ENCODE measurements at places on chromosomes 5 and 9.
A peak's percentile ranks its signal among the peaks of the same experiment; 100 is the strongest.

DNA sequence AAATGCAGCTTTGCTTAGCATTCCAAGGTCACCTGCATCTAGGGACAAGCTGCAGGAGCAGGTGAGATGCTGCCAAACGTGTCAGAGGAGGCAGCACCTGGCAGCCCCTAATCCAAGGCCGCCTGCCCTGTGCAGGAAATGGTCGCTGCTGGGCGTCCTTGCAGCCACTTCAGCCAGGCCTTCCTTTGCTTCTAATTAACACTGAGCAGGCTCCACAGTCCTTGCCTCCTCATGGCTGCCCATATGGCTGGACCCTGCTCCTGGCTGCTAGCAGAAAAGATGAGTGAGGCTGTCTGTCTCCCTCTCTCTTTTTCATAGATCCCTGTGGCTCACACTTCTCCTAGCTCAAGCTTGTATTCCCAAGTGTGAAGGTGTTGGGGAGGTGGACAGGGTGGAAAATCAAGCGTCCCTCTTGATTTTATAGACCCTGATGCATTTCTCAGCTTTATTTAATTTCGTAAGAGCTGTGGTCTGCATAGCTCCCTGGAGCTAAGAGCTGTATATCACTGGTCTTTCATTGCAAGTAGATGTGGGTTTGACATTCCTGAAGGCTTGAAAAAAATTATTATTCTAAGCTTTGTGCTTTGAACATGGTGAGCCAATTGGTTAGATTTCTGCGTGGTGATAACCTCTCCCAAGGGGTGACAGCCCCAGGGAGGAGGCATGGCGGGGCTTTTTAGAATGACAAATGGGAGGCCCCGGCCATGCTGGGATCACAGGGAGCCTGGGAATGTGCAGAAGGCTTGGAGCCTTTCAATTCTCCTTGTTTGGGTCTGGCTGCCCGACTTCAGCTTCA is 193.8 kb downstream of the SLIT3 start:
- no peak for DNase-seq

- DNase-seq = no peak
Measured at GRCh38 chr5:107919969-107920368, 249.2 kb upstream of the EFNA5 start.

- DNase-seq = no peak
Measured at GRCh38 chr5:54691656-54692055, 174.1 kb downstream of the SNX18 start.

DNA sequence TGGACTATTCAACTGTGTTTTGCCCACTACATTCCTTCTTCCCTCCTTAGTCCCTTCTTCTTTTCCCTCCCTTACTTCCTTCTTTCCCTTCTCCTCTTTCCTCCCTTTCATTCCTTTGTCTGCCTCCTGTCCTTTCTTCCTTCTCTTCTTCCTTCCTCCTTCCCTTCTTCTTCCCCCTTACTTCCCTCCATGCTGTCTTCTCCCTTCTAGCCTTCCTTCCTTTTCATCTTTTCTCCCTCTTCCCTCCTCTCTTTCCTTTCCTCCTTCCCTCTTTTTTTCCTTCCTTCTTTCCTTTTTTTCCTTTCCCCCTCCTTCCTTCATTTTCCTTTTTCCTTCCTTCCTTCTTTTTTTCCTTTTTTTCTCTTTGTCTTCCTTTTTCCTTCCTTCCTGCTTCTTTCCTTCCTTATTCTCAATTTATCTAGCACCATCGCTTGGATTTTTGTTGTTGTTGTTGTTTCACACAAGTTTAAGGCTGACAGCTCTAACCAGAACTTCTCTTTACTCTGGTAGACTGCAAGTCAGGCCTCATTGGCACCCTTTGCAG is 123.4 kb downstream of the CEMIP2 start:
- DNase-seq = no peak

- DNase-seq = no peak
Measured at GRCh38 chr5:90071066-90071465, 338.5 kb downstream of the CETN3 start.

- no peak for DNase-seq
Measured at GRCh38 chr9:104944356-104944755, 16.4 kb upstream of the ABCA1 start.

- no peak for DNase-seq
Measured at GRCh38 chr9:4228606-4229005, 71.3 kb downstream of the GLIS3 start.

GRCh38 chr5:133642153-133642722 is 29.9 kb upstream of the FSTL4 start:
- DNase-seq = no peak

GRCh38 chr5:95699337-95699736 is 16.5 kb upstream of the SPATA9 start:
- DNase-seq = no peak

DNA sequence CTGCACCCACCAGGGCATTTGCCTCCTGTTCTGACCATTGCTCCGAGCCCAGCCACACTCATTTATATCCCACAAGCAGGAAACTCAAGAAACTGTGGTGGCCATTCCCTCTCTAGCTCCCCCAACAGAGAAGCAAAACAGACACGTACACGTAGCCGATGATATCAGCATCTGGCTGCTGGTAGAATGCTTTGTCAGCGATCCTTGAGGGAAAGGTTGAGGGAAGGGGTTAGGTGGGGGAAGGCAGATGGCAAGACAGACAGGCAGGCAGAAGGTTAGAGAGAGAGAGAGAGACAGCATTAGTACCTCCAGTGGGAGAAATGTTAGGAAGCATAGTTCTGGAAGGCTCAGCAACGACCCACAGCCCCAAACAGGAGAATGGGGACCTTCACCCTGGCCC is 7.8 kb downstream of the HIGD2A start:
- DNase-seq = no peak

DNA sequence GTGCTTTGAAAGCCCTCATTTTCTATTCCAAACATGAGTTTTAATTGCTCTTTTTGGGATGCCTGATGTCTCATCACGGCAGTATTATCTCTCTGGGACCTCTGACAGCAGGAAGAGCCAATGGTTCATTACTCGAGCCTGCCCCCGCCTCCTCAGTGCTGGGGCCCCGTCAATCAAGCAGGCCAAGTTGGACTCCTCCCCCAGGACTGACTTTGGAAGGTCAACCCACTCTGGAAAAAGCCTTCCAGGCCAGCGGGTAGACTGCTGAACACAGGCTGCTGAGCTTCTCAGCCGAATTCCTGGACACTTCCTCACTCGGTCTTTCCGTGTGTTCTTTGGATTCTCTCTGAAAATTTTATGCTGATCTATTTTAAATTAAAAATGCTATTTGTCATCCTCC is 9.5 kb upstream of the BARHL1 start:
- no peak for DNase-seq

DNA sequence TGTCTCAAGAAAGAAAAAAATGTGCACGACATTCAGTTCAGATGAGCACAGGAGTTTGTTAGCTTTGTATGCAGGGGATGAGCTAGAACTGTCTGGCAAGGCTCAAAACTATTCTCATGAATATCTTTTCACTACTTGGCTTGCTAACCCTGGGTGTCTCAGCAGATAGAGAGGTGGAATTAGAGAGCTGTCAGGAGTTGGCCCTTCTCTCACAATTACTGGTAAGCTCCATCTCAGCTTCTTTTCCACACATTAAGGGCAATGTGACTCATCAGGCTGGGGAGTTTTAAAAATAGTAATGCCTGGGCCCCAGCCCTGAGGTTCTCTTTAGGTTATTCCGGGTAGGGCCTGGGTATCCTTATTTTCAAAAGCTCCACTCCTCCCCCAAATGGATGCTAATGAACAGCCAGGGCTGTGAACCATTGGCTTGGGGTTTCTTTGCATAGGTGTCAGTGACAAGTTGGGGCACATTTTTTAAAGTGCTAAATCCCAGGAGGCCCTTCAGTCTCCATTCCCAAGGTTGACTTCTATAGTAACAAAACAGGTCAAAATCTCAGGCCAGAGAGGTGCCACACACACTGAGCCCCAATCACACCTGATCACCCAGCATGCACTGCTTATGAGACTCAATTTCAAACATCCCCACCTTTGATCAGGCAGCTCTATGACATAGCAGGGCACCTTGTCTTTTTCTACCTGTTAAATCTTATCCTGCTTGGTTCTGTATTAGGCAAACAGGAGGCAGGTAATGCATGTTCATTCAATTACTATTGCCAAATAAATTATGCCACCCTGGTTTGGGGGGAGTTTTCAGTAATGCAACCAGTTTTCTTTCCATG is 239.7 kb upstream of the DAP start:
- no peak for DNase-seq

GRCh38 chr9:97573482-97574073 is 59.6 kb downstream of the TSTD2 start:
- DNase-seq = no peak

DNA sequence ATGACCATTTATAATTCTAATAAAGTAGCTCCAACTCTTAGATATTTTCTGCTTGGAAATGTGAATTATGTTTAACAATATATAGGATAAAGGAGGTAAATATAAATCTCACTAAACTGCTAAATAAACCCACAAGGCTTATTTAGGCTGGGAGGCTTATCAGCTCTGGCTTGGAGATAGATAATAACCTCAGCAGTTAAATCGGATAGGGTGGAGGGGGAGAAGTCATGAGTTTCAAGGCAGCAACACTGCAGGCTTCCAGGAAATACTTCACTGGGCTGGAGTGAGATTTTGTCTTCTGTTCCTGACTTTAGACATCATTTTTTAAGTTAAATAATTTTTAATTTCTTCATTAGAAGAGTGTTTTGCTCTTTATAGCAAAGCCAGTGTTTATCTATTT is 80.0 kb upstream of the ITGA2 start:
- no peak for DNase-seq

DNA sequence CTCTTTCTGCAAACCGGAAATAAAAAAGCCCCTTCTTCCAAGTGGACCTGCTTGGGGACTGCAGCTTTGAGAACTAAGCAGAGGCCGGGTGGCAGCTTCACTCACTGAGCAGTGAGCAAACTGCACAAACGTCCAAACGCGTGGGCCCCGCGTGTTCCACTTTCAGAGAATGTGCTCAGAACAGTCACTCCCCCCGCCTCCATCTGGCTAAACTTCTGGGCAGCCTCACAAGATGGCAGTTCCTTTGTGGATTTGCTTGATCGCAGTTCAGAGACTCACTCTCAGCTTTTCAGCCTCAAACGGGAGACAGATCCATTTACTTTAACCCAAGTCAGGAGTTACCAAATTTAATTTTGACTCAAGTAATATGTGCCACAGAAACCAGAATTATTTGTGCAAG is 216.6 kb downstream of the TLE1 start:
- DNase-seq = no peak

DNA sequence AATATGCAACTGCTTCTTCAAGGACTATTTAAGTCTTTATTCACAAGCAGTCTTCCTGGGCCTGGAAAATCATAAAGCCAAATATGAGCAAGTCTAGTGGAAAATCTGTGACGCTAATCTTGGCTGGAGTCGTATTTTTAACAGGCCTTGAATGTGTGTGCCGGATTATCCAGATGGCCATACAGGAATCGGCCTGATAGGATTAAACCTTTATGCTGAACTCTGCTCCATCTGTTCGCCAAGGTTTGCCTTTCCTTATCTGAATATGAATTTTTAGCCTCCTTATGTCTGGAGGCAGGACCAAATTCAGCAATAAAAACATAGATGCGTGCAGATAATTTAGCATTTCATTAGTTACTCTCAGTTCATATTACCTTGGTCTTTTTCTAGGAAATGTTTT is 294.5 kb downstream of the EBF1 start:
- DNase-seq = no peak

- no peak for DNase-seq
Measured at GRCh38 chr9:95992536-95992935, 117.0 kb downstream of the ERCC6L2 start.

DNA sequence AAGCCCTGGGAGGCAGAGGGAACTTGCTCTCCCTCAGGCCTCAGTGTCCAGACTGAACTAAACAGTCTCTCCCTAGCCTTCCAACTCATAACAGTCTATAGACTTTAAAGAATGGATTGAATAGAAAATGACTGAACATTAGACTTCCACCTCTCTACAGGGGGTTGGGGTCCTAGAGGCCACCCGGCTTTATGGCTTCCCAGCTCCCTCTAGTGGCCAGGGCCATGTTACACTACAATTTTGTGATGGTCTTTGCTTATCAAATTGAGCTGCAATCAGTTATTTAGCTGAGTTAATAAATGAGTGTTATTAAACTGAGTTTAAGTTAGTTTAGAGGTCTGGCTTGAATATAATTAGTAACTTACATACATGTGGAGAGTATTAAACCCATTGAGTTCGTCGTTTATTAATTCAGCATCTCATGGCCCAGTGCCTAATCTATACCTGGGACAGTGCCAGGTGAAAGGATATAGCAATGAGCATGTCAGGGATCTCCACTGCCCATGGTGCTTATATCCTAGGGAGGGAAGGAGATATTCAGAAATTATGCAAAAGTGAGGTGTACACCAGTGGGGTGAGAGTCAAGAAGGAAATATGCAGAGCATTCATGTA is 105.2 kb downstream of the SH3TC2 start:
- DNase-seq = peak; percentile 49

DNA sequence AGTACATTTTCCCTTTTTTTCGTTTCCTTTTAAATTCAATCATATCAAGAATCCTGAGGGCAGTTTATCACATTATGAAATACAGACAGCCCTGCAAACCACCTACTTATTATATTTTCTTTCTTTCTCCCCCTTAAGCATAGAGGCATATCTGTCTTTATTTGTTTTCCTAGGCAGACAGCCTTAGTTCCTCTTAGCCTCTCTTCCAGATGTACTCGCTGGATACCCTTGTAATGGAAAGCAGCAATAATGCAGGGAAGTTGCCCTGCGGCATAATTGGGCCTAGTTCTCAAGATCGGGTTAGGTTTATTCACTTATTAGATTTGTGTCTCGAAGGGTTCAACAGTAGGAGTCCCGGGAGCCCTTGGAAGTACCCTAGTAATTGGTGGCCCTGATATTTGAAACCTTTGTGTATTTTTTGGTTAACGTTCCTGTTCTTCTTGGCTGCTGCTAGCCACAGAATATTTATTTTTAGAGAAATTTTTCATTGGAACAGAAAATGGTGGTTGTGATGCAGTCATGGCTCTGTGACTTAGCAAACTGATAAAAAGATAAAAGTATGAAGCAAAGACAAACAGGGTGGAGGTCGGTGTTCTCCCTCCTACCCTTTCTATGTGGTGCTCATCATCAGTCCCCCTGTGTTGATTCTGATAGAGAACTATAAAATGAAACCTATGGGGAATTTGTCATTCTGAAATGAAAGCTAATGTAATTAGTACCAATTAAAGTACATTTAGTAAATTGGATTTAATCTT is 6.4 kb downstream of the TLE4 start:
- no peak for DNase-seq

DNA sequence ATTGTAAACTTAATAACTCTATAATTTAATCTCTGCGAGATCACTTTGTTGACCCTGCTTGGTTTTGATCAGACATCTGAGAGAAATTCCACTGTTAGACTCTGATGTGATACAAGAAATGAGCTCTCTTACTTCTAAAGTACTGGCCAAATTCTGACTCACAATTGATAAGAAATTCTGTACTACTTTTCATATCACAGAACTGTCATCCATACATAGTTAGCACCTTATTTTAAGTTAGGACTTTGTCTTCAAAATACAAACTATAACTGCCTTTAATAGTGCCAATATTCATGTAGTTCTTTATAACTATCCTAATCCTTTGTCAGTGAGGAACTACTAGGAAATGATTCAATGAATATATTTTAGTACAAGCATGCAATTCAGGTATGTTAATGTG is 23.4 kb downstream of the MARCHF11 start:
- no peak for DNase-seq

- DNase-seq = peak; percentile 9
Measured at GRCh38 chr9:104301755-104302154, 202.3 kb upstream of the OR13F1 start.

GRCh38 chr9:35826071-35826701 is 2.3 kb downstream of the FAM221B start:
- DNase-seq = peak; percentile 48

- DNase-seq = peak; percentile 70
Measured at GRCh38 chr5:180784497-180785097, 18.0 kb downstream of the MGAT1 start.
